ENCODE measurements at places on chromosomes 7 and 10.

- DNase-seq: no peak
Measured at GRCh38 chr10:53357587-53357986, 585.0 kb upstream of the MBL2 start.

DNA sequence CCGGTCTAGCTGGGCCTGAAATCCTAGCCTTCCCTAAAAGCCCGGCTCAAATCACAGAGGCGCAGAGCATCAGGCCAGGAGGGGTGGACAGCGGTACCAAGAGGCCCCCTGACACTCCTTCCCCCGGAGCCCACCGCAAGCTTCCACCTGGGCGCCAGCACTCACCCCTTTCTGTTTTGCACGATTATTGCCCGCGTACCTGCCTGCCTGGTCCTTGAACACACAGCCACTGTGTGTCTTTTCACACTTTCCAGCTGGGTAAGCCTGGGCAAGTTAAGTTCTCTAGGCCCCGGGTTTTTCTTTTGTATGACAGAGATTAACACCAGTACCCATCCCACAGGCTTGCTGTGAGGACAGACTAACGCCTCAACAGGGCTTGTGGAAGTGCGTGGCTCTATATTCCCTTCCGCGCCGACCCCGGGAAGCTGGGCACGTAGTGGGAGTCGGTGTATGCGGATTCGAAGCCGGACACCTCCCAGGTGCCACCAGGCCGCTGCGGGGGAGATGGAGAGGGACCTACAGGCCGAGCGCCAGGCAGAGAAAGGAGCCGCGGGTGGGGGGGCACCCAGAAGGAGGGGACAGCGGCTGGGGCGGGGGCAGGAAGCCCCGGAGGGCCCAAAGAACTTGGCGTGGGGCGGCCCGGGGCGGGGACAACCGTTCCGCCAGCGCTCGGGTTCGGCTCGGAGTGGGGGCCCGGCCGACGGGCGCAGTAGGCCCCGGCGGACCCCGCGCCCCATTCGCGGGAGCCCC, 792 bp downstream of the ZNF746 start:
- DNase-seq: peak; percentile 68

- DNase-seq: no peak
Measured at GRCh38 chr10:7211857-7212577, 198.8 kb downstream of the SFMBT2 start.

- no peak for DNase-seq
Measured at GRCh38 chr7:106538638-106539037, 122.3 kb downstream of the CCDC71L start.

Measured in activated CD8-positive, alpha-beta memory T cell treated with anti-CD3 and anti-CD28 coated beads, Interleukin-2, amount 50 U/mL, for 4 hours (primary cell).